ENCODE measurements at places on chromosomes 11 and 22.

- no peak for DNase-seq
Measured at GRCh38 chr11:1619449-1619848, 2.5 kb downstream of the KRTAP5-4 start.

DNA sequence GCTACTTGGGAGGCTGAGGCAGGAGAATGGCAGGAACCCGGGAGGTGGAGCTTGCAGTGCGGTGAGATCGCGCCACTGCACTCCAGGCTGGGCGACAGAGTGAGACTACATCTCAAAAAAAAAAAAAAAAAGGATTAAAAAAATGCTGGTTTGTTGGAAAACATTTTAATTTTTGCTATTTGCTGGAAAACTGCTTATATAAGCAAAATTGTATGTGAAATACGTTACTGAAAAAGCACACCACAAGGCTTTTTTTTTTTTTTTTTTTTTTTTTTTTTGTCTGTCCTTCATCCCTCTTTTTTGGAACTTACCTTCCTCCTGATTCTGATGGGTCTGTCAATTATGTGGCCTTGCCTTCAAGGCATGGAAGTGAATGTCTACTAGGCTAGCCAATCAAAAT, 40.8 kb downstream of the DCDC1 start:
- no peak for DNase-seq

DNA sequence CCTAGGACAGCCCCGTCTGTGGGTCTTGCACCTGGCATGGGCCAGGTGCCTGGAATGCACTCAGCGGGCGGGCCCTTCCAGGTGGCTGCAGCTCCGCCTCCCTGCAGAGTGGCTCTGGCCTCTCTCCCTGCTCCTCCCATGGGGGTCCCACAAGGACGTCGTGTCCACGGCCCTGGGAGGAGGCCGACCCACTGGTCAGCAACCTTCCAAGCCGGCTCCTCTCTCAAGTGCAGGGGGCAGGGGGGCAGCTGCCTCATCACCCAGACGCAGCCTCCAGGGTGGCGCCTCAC, 41.9 kb downstream of the CERK start:
- no peak for DNase-seq

DNA sequence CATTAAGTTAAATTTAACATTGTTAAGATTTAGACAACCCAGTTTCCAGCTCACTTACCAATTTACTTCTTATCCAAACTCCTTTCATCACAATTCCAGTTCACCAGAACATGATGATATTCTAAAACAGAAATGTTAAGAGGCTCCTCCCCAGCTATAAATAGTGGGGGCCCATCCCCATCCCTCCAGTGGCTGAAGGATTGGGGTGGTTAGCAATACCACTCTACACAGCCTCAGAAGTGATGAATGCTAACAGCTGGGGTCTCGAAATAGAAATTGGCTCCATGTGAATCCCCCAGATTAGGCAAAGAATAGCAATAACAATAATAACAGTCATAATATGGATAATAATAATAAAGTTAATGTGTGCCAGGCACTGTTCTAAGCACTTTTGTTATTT, 97.9 kb upstream of the NCAM1 start:
- DNase-seq: no peak
